EL (cell line): ENCODE measurements at places on chromosomes 3 and 15.
A peak's percentile ranks its signal among the peaks of the same experiment; 100 is the strongest.

DNA sequence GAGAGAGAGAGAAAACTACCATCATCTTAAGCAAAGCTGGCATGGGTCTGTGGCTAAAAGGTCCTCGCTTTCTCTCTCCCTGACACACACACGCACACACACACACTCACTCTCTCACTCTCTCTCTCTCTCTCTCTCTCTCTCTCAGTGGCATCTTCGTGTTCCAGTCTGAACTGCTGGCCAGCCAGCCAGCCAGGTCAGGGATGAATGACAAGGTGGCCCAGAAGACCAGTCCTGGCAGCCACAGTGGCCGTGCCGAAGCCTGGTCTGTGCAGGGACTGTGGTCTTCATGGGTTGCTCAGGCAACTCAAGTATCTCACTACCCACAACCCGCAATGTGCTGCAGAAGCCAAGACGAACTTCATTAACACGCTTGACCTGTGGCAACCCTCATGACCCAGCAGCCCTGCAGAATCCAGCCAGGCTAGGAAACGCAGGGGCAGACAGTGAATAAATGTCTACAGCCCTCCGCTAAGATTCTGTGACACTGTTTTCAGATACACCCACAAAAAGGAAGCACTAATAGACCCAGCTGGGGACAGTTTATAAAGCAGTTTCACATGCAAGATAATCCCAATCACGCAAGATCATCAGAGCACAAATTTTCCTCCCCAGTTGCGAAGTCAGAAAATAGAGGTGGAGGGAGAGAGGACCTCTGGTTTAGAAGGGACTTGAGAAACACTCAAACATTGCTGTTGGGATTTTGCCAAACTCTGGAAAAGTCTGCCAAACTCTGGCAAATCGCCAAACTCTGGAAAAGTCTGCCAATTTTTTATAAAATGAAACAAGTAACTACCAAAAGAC, 66.4 kb downstream of the XXYLT1 start:
- DNase-seq, result no peak

GRCh38 chr3:68479779-68480178, 452.6 kb downstream of the TAFA4 start:
- no peak for DNase-seq

DNA sequence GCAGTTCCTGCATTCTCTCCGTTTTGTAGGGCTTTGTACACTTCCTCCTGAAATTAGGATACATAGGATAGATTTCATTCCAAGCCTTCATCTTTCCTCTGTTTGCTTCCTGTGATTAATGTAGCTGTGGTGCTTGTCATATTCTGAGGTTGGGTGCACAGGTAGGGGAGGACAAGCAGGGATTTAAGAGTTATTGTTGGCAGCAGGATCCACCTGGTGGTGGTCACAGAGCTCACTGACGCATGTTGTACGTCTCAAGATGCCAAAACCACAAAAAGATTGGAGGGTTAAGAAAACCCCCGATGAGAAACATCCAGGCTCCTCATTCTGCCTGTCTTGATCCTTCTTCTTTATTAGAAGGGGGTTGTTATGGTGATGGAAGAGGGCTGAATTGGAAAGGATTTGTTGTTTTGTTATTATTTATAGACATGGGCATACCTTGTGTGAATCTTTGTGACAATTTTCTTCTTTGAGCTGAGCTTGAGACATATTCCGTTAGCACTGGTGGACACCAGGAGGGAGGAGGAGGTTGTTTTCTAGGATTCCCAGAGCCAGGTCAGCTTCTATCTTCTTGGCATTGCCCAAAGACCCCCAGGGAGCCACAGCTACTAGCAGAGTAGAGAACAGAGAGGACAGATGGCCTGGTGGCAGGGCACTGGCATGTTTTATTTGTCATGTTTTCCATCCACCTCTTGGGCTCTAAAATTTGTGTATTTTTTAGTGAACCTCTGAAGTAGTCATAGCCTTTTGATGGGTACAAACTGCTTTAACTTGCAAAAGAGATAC, 57.7 kb upstream of the LARS2 start:
- no peak for DNase-seq

DNA sequence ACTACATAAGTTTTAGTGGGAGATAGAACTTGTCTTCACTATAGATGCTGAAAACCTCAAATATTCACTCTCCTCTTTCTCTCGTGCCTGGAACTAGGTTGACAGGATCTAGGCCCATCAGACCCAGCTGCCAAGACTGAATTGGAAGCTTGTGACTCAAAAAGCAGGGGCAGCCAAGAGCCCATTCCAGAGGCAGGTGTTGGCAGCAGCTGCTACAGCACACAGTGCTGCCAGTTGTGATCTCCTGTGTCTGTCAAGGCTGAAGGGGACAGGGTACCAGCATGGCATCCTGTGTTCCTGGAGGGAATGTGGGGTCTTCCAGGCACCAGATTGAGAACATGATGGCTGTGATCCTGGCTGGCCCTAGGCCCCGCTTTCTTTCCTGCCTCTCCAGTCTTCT, 92.5 kb upstream of the MB21D2 start:
- DNase-seq, result peak; percentile 5

DNA sequence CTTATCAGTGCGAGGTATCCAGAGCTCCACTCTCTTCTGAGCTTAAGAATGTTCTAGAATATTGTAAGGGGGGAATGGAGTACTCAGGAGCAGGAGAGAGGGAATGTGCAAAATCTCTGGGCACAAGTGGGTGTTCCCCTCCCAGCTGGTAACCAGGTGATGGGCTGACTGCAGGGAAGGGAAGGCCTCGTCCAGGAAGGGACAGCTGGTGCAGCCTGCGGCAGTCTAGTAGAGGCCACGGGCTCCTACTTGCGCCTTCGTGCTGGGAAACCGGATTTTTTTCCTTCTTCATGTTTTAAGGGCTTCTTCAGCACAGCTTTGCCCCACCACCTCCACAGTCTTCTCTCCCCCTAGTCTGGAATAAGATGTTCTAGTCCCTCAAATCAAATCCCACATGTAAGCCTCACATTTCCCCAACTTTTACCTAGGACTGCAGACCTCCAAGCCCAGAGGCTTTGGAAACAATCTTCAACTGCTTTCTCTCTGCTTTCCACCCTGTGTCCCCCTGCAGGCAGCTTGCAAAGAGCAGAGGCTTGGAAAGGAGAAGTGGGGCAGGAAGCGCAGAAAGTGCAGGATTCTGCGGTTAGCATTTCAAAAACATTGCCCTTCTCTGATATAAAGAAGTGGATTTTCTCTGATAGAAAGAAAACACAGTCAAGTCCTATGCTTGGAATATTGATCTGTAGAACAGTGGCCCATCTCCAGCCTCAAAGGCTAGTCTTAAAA, 11.9 kb upstream of the CGNL1 start:
- DNase-seq, result no peak

DNA sequence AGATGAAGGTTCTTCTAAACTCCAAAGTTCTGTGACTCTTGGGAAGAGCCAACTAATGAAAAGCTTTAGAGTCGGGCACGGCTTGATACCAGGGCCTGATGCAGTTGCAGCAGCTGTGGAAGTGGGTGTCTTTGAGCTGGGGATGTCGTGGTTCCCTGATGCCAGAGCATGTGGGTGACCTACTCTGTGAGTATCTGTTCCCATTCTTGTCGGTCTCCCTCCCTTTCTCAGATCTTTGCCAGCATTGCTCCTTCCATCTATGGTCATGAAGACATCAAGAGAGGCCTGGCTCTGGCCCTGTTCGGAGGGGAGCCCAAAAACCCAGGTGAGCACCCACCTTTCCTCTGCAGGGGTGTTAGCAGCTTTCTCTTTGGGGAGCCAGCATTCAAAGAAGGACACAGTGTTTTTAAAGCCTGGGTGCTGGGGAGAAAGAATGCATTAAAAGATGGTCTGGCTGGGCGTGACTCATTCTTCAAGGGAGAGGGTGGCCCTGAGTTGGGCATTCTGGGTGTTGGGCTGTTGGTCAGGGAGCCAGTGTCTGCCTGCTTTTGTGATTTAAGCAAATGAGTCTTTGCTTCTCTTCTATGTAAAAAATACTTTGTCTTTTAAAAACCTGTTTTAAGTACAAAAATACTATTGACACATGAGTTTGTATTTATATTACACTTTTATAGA, 13.2 kb upstream of the PODXL2 start:
- DNase-seq, result peak; percentile 59

DNA sequence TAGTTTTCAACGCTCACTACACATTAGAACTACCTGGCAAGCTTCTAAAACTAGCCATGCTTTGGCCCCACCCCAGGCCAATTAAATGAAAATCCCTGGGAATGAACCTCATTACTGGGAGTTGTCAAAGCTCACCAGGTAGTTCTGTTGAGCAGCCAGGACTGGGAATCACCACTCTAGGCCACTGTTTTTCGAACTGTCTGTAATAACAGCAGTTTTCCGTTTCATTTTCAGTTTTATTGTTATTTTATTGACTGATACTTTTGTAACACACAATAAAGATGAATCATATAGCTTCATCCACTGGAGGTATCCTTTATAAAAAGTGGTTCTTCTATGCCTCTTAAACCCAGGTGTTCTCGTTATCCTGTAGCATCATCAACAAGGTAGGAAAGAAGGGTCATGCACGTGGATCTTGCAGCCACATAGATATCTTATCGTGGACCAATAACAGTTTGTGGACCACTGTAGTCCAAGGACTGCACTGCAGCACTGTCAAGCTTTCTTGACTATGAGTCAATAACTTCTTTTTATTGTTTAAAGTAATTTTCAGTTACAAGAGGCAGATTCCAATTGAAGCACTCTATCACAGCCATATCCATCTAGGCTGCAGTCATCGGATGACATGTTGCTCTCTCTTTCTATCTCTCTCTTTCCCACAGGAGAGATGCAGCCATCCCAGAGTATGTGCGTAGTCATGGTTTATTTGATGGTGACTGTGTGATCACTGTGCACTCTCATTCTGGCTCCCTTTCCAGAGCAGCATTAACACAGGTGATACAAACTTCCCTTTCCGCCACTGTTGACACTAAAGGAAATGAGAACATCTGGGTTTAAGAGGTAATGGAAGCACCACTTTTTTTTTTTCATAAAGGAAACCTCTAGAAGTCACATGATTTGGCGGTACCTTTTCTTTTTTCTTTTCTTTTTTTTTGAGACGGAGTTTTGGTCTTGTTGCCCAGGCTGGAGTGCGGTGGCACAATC, 39.0 kb upstream of the BLM start:
- no peak for DNase-seq

- no peak for DNase-seq
These were observed 89.7 kb downstream of the RPL39L start for GRCh38 chr3:187049462-187050101.

- DNase-seq, result no peak
These were observed 214.4 kb upstream of the CBLB start for GRCh38 chr3:106083207-106083606.

- no peak for DNase-seq
These were observed 64.0 kb downstream of the LYSMD4 start for GRCh38 chr15:99669250-99669649.

GRCh38 chr3:186986816-186987215, 56.5 kb downstream of the ST6GAL1 start:
- no peak for DNase-seq

GRCh38 chr15:75327491-75327890, 8.4 kb upstream of the COMMD4 start:
- no peak for DNase-seq

- DNase-seq, result peak; percentile 20
These were observed 1.3 kb upstream of the MEF2A start for GRCh38 chr15:99564221-99565048.

- no peak for DNase-seq
These were observed 7.8 kb upstream of the RHCG start for GRCh38 chr15:89504166-89504565.

DNA sequence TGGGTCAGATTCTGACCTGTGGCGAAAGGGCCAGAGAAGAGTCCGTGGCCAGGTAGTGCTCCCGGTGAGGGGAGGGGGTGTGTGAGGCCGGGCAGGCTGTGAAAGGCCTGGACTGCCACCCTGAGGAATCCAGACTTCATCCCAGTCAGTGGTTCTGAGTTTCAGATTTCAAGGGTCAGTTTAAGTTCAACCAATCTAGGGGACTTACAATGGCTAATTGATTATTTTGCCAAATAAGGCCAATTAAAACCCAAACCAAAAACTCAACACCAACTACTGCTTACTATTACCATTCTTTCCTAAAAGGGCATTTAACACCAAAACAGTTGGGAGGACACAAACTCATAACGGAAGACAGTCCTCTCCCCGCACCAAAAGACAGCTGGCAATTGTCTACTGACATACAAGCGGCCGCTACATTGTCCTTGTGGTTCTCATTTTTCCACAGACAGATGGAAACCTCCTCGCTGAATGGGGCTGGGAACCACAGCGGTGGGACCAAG, 30.5 kb downstream of the TMEM44 start:
- no peak for DNase-seq

DNA sequence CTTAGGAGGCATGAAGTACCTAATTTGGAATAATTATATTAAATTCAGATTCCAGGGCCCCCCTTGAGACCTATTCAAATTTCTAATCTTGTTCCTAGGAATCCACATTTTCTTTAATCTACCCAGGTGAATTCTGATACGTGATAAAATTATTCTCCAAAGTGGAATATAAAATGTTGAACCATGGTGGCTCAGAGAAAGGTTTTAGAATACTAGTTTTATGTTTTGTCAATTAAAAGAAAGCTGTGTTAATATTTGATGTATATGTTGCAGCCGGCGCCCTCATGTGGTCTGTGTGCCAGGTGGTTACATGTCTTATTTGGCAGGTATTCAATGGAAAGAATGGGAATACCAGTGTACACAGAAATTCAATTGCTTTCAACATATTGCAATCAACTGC, 321.8 kb downstream of the FEZF2 start:
- DNase-seq, result peak; percentile 29

GRCh38 chr3:15264486-15264885, 58.4 kb downstream of the CAPN7 start:
- no peak for DNase-seq
